ENCODE measurements at places on chromosomes 3 and 15.

- DNase-seq, result peak; percentile 76
These were observed 67.8 kb upstream of the ITGA11 start for GRCh38 chr15:68499620-68500312.

DNA sequence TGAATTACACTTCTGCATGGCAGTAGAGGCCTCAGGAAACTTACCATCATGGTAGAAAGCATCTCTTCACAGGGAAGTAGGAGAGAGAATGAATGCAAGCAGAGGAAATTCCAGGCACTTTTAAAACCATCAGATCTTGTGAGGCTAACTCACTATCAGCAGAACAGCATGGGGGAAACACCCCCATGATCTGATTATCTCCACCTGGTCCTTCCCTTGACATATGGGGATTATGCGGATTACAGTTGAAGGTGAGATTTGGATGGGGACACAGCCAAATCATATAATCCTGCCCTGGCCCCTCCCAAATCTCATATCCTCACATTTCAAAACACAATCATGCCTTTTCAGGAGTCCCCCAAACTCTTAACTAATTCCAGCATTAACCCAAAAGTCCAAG is 691.1 kb downstream of the SI start:
- no peak for DNase-seq

DNA sequence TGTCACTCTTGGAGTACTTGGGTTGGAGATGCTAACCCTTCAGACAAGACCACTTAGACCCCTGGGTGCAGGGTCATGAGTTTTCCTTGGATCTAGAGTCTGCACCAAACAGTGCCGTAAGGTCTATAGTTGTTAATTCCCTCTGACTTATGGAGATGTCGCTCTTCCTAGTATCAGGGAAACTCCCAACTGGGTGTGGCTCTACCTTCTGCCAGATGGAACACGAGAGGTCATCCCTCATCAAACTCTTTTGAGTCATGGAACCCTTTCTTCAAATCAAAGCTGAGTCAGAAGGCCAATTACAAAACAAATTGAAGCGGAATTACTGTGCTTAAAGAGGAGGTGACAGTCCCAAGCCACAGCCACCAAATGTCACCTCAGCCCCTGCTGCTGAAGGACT is 514.9 kb upstream of the PROK2 start:
- DNase-seq, result no peak

DNA sequence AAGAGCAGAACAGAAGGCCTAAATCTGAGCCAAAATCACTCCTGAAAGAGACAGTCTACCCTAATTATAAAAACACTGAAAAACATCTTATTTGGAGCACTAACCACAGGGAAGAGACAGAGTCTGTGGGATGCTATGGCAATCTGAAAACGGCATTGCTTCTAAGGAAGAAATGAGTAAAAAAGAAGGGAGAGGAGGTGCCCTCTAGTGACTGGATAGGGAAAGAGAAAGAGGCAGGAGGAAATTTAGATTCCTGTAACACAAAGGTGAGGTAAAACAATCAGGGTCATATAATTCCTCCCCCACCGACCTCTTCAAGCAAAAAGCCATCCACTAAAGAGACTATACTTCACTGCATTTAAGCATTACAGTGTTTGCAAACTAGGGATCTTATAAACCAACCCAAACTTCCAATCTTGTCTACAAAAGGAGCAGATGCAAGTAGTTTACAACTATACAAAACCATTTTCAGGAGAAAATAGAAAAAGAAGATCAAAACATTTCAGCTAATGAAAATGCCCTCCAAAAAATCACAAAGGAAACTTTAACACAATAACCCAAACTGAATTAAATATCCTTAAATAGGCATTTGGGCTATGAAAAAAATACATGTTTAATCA is 32.6 kb downstream of the HACD2 start:
- no peak for DNase-seq

DNA sequence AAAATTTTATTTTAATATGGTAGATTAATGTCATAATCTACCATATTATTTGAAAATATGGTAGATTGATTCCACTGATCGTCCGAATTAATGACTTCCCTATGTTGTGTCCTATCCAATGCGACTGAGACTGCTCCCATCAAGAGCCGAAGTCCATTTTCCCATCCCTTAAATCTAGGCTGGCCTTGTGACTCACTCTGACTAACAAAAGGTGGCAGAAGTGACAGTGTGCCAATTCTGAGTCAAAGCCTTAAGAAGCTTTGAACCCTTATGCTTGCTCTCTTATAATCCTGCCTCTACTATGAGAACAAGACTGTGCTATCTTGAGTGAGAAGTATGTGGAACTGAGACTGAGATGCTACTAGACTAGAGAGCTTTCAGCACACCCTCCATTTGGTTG is 387.2 kb downstream of the ROBO1 start:
- DNase-seq, result no peak

DNA sequence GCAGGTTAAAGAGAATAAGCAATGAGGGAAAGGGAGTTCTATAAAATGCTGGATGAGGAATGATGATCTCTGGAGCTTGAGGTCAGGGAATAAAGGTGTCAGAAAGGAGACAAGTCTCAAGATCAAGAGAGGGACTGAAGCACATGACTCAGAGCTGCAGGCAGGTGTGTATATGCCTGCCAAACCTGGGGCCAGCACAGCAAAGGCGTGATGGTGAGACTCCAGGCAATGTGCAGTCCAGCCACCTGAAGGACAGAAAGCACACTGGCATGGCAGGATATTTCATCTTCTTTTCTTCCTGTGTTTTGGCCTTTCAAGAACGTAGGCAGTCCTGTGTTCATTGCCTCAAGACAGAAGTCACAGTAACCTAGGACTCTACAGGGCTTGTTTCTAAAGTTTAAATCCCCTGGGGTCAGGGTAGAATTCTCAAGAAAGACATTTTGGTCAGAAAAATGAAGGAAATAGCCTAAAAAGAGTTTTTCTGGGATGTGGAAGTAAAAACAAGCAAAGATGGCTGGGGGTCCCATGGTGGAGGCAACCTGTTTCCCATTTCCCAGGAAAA is 55.5 kb upstream of the TOPAZ1 start:
- no peak for DNase-seq

DNA sequence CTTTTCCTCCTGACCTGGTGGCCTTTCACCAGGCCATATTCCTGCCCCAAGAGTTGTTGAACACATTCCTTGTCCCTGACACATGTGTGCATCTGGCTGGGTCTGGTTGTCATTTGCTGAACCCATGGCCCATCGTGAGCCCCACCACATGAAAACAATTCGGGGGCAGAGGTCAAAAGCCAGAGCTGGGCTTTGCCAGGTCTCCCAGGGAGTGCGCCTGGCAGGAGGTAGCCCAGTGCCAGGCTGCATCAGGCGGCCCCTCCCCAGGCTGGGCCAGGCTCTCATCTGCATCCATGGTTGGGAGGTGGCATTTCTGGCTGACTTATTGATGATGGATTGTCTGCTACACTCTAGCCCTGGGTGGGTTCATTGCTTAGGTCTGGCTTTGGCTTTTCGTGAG is 30.9 kb downstream of the SPSB4 start:
- DNase-seq, result peak; percentile 17

DNA sequence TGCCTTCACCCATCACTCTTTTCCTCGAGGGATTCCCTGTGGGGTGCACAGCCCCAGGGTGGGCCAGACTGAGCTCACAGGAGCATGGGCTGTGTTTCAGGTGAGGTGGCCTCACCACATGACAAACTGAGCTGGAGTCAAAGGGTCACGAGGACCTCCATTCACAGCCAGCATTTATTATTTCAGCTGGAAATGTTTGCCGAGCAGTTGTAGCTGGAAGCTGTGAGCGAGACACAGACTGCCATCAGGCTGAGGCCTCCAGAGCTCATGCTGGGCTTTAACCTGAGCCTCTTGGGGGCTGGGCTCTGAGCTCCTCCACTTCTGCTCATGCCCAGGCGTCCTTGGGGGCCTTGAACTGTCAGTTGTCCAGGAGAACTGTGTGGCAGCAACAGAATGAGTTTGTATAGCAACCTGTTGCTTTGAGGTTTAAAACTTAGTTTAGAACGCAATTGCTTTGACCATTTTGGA is 57.5 kb downstream of the FLNB start:
- no peak for DNase-seq

GRCh38 chr3:19446687-19447086 is 298.4 kb downstream of the KCNH8 start:
- no peak for DNase-seq

- no peak for DNase-seq
These were observed 201.1 kb upstream of the RGMA start for GRCh38 chr15:93289941-93290617.

DNA sequence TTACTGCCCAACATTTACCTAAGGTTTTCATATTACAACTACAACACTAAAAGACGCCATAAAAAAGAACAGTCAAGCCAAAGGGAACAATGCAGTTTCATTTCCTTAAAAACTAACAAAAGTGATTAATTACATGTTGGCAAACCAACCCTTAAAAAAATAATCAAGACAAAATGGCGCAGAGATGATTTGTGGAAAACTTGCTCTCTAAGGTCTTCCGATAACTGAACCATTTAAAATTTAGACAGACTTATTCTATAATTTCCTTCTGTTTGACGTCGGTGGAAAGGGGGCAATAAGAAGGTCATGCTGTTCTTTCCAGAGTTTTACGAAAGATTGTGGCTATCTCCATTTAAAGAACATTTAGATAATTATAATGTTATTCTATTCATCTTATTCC is 87.6 kb downstream of the RYK start:
- DNase-seq, result no peak

- DNase-seq, result no peak
These were observed 19.2 kb downstream of the RARB start for GRCh38 chr3:25447285-25447684.

DNA sequence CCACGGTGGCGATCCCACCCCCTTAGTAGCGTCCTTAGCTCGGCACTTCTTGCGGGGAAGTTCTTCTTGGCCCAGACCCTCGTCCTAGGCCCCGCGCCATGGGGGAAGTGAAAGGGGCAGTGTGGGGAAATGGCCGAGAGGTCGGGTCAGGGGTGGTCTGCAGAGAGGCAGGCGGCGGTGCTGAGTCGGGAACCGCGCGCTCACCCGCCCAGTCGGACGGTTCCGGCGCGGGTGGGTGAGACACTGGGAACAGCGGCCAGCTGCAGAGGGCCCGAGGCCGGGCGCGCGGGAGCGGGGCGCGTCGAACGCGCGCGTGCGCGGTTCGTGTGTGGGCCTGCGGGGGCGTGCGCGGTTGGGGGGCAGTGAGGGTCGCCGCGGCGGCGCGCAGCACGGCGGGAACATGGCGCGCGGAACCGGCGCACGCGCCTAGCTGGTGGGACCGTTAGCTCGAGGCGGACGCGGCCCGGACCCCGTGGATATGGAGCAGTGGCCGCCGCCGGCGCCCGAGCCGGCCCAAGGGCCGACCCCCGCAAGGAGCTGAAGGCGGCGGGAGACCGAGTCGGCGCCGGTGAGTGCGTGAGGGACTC is 246.9 kb downstream of the GOLGA6L6 start:
- no peak for DNase-seq

- no peak for DNase-seq
These were observed 14.6 kb downstream of the RAB43 start for GRCh38 chr3:129106866-129107565.

DNA sequence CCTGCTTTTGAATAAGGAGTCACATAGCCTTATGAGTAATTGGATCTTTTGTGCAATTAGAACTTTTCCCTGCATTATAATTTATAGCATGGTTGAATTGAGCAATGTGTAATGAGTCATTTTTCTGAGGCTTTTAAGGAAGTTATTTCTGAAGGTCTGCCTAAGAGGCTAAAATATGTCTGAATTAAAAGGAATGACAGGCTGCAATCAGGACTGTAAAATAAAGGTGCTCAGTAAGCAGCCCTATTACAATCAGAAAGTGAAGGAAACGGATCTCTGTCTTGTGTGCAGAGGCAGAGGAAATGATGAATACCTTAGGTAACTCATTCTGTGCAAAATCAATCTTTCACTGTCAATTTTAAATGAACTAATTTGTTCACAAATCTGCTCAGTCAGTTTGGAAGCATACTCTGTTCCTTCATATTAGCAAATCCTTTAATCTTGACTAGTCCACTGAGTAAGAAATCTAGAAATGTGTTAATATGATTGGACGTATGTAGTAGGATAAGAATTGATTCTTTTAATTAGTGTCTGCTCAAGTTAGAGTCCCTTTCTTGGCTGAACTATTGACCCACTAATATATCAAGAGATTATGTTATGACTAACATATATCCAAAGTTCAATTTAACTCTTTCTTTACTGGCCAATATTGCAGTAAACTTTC is 290.1 kb downstream of the ZIC1 start:
- DNase-seq, result no peak

DNA sequence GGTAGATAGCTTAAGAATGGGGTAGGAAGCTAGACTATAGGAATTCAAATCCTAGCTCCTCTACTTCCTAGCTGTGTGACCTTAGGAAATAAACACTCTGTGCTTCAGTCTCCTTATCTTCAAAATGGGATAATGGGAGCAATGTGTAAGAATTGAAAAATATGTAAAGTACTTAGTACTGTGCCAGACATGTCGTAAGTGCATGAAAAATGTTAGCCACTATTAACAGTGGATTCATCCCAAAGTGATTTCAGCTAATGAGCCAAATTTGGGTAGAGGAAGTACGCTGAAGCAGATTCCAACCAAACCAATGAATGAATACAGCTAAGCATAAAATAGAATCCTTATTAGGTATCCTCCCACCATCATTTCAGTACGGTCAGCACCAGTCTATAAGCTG is 192.1 kb downstream of the RORA start:
- DNase-seq, result no peak

GRCh38 chr15:35115155-35115725 is 30.1 kb upstream of the NANOGP8 start:
- DNase-seq, result no peak

GRCh38 chr3:59970376-59970775 is 920.6 kb upstream of the CFAP20DC start:
- DNase-seq, result no peak

GRCh38 chr3:192935441-192935840 is 17.8 kb upstream of the MB21D2 start:
- DNase-seq, result no peak

DNA sequence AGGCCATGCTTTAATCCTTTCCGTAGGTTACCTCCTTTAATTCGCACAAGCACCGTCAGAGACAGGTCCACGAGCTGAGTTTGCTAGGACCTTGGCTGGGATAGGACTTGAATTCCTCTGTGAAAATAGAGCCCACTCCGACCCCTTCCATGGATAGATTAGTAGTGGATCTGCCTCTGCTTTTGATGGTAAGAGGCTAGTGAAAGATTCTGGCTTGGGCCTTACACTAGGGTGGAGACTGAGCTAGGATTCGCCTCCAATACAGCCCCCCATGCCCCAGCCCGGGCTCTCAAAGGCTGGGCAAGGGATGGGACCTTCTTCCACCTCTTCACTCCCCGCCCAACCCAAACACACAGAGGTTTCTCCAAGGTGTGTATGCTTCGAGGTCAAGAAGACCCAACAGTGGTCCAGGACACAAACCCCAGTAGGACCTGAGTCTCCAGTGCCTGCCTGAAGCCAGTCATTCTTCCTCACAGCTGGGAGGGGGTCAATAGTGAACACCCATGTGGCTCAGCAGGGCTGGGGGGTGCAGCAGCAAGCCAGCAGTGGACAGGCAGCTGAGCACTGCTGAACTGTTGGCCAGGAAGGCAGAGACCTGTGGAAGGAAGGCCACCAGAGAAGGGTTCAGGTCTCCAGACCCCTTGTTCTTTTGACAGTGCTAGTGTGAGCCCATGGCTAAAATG is 75.7 kb downstream of the SPSB4 start:
- DNase-seq, result no peak

- no peak for DNase-seq
These were observed 157.9 kb downstream of the XXYLT1 start for GRCh38 chr3:195113048-195113447.

Measured in MG63 (cell line).